ENCODE measurements at places on chromosomes 6 and 20. TPM values are rescaled to one million over a fixed set of nuclear protein-coding genes. Genes with fewer than 3 reads are reported as not detected.

The ELOVL4 gene
- 1.6 TPM for total RNA-seq

The TNNC2 gene
- total RNA-seq = not detected

The TRIM40 gene
- total RNA-seq = not detected

The TRIM10 gene
- total RNA-seq = 0.16 TPM

The C6orf52 gene
- 2.4 TPM for total RNA-seq

The RWDD1 gene
- 40.0 TPM for total RNA-seq

The PCED1A gene
- total RNA-seq = 35.3 TPM

DNA sequence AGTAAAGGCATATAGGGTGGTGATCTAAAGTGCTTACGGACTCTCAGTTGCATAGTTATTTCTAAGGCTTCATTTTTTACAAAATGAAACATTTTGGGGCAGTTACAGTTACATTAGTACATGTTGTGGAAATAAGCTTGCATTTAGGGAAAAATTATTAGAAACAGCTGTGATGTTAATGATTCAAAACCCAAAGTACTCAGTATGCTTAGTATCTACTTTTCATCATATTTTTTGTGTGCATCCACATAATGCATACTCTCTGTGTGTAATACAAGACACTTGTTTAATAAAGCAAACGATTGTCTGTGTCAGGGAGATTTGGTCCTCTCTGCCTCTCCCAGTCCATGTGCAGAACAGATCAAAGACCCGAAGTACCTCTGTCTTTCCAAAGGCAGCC is 11.4 kb upstream of the TBX18 start:
- DNase-seq = no peak

DNA sequence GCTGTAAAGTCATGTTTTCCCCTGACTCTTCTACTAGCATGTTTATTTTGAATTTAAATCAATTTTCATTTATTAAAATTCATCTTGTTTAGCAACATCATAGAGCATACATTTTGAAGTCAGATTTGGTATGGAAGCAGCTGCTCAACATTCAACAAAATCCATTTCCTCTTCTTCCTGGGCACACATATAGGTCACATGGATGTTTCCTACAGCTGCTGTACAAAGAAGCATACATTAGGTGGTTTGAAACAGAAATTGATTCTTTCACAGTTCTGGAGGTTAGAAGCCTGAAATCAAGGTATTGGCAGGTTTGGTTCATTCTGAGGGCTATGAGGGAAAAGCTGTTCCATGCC is 495.2 kb downstream of the RFPL4B start:
- no peak for DNase-seq

GRCh38 chr6:79249136-79249535 is 14.7 kb upstream of the HMGN3 start:
- no peak for DNase-seq

DNA sequence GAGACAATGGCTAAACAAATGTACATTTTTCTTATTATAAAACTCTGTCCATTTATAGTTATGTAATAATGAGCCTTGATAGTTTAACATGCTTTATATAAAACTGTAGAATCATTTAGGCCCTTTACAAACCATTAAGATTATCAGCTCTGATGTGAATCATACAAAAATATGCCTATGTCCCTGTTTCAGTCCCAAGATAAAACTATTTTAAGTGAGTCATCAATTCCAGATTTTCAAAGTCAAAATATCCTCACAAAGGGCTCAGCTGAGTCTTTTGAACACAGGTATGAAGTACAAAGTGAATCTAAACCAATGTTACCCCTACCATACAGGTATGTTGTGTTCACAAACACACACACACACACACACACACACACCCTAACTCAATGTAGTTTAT is 88.0 kb downstream of the PTPRK start:
- no peak for DNase-seq

GRCh38 chr6:41451515-41452163 is 94.5 kb upstream of the FOXP4 start:
- no peak for DNase-seq

DNA sequence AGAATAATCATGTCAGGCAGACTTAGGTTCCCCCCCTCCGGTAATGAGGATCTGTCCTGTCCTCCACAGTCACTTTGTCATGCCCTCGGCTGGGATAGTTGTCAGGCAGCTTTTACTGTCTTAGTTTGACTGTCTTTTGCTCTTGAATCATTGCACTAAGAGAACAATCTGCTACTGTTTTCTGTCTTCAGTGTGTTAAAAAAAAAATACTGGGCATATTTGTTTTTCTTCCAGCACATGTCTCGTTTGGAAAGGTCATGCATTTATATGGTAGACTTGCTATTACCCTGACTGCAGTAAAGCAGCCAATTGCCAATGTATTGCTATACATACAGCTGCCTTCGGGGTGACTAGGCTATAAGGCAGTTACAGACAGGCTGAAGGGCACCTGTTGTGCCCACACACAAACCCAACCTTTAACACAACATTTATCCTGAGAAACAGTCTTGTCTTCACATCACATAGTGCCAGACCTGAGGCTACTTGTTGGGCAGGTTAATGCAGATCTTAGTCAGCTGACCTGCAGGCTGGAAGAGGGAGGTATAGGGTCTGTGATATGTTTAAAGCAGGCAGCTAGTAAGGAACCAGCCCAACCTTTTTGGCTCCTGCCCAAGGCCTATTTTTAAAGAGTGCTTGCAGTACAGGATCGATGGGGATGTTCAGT is 26.7 kb downstream of the ARFGEF3 start:
- DNase-seq = no peak

DNA sequence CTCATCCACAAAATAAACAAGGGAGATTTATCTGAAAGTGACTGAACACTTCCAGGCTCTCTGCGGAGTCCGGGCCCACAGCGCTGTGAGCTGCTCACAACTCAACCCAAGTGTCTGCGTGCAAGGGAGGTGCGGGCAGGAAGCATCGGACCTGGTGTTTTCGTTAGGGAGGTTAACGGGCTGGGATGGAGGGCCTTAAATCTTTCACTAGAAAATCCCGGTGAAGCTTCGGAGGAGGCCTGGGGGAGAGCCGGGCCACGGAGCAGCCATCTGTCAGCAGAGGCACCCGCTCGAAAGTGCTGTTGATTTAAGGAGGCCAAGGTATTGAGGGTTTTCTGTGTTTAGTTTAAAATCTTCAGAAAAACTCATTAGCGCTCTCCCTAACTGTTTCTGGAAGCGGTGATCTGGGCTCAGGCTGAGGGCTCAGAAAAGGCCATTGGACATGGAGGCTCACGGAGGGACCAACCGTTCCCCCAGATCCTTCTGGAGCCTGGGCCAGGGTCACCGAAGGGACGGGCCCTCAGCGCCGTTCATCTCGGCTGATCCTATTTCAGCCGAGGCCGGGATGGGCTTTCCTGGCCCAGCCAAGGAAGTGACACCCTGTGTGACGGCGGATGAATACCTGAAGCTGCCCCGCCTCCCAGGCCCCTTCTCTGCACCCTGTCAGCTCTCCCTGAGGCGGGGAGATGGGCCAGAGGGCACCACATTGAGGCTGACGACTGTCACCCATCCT is 20.7 kb downstream of the GATA5 start:
- DNase-seq = no peak

DNA sequence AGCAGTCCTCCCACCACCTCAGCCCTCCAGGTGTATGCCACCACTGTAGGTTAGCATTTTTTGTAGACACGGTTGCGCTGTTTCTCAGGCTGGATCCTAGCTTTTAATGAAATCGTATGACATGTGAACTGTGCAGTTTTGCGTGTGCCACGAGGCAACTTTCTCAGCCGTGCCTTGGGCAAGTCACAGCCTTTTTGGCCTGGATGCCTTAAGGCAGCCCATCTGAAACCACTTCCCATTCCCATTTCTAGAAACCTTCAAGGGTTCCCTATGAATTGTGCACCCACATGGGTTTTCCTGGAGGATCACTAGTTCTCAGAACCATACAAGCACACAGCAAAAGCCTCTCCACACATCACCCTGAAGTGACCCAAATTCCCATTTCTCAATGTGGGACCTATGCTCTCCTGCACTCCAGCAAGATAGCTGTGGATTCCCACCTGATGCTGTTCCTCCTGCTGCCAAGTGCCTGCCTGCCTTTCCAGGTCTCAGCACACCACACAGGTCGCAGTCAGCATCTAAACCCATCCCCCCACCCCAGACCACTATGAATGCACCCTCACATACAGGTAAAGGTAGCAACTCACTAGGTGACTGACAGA is 28.9 kb downstream of the SNX5 start:
- no peak for DNase-seq

- DNase-seq = no peak
Measured at GRCh38 chr6:54601600-54602300, 244.8 kb upstream of the FAM83B start.

- no peak for DNase-seq
Measured at GRCh38 chr6:141867767-141868166, 265.0 kb upstream of the GJE1 start.

GRCh38 chr6:68197356-68197755 is 437.7 kb upstream of the ADGRB3 start:
- no peak for DNase-seq

DNA sequence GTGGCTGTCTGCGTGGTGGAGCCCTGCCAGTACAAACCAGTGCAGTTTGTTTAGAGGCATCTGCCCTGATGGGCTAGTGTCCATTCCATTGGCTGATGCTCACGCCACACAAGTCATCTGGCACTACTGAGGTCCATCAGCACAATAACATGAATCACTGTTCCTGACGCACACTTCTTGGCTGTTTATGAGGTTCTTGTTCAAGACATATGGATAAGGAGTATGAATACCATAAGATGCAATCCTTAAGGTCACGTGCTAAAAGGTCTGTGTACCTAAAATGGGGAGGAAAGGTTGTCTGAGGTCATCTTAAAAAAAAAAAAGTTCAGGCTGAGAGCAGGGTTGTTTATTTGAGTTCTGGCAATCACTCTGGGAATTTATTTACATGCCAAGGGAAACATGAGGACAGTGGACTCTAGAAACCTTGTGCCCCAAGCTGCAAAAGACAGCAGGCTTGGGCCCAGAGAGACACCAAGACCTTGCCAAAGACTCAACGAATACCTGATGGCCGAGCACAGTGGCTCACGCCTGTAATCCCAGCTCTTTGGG is 54.1 kb upstream of the SHLD1 start:
- no peak for DNase-seq

GRCh38 chr6:98840385-98840784 is 6.0 kb downstream of the POU3F2 start:
- DNase-seq = no peak

DNA sequence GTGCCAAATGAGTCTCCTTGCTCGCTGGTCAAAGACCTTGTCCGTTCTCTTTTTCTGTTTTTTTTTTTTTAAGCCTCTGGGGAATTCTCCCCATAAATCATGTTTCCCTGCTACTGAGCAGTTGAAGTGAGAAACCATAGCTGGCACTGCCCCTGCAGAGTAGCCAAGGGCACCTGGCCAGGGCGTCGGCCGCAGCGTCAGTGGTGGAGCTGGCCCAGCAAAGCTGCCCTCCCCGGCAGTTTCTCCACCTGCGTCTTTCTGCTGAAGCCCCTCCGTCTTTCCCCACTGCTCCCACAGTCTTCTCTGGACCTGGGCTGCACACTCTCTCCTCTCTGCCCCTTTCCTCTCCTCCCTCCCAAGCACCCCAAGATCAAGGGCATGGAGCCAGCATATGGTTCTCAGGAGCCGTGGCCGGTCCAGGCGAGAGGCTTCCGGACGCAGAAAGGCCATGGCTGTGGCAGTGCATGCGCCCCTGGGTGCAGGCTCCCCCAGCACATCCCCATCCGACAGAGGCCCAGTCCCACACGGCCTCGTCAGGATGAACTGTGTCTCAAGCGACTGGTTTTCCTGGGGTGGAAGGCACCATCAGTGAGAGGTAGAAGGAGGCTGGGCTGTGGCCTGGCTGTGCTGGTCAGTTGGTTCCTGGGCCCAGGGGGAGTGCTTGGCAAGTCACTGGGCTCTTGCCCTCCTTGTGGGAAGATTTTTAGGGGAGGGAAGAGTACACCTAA is 218.1 kb downstream of the ERMARD start:
- no peak for DNase-seq

DNA sequence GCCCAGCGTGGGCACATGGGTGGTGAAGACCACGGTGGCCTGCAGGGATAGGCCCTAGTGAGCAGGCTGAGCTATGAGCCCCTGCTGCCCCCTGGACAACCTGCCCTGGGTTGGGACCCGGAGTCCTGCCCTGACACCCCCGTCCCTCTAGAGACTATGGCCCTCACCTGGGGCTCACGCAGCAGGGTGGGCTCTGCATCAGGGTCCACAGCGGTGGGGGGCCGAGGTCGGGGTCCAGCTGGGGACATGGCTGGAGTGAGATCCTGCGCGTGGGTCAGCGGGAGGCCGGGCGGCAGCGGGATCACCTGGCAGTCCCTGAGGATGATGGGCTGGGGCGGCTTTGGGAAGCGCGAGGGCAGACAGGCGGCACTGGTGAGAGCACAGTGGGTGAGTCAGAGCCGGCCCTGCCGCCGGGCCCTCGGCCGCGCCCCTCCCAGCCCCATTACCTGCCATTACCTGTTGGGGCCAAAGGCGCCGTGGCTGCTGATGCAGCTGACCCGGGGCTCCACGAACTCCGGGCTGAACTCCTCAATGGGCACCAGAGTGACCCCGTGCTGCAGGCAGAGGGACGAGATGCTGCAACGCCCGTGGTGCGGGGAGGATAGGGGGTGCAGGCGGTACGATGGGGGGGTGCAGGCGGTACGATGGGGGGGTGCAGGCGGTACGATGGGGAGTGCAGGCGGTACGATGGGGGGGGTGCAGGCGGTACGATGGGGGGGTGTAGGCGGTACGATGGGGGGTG is 27.9 kb downstream of the ADRM1 start:
- DNase-seq = no peak

DNA sequence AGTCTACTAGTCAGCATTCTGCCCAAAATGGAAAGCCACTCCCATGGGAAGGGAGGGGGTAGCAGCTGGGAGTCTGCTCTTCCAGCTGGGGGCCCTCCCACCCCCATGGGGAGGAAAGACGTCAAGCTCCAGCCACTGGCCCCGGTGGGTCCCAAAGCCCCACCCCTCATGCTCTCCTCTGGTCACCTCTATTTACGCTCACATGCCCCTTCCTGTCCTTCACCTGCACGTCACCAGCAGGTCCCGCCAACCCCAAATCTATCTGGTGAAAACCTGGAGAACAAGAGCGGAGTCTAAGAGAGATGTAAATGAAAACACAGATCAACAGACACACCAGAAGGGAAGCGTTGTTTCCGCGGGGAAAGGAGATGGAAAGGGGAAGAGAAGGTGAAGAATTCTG is 30.0 kb upstream of the ZBP1 start:
- DNase-seq = no peak

- no peak for DNase-seq
Measured at GRCh38 chr20:11452326-11452725, 465.4 kb upstream of the BTBD3 start.

DNA sequence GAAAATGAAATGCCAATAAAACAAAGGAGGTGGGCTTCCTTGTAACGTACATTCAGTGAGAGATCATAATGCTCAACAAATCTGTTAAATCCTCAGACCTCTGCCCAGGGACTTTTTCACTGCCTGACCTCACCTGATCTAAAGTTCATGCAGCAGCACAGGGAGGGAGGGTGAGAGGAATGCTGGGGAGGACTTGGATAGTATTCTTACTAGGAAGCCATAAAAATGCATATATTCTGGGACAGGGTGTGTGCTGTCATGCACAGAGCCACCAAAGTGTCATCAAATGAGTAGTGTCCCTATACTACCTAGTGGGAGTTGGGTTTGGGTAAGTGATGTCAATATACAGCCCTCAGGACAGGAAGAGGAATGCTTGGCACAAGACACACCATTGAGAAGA is 32.6 kb downstream of the CLIC5 start:
- no peak for DNase-seq

Data from activated CD4-positive, alpha-beta T cell treated with anti-CD3 and anti-CD28 coated beads for 36 hours (primary cell).